Epithelial cell of esophagus (primary cell): ENCODE measurements at places on chromosomes 4 and X.

- no peak for DNase-seq
These were observed 366.8 kb upstream of the FGF13 start for GRCh38 chrX:139078342-139078741.

DNA sequence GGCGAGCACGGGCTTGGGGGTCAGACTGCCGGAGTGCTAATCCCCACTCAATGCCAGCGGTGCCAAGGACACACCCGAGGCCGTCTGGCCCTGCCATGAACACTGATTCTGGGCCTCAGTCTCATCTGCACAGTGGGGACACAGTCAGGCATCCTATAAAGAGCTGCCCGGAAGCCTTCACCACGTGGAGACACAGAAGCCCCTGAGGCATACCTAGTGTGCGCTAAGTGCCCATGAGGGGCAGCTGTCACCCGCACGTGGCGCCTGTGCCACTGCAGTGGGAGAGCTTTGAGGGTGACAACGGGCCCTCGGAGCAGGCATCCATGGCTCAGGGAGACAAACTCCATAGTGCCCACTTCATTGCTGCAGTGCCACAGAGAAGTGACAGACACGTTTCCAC is 86.3 kb downstream of the PHKA2 start:
- DNase-seq = no peak

DNA sequence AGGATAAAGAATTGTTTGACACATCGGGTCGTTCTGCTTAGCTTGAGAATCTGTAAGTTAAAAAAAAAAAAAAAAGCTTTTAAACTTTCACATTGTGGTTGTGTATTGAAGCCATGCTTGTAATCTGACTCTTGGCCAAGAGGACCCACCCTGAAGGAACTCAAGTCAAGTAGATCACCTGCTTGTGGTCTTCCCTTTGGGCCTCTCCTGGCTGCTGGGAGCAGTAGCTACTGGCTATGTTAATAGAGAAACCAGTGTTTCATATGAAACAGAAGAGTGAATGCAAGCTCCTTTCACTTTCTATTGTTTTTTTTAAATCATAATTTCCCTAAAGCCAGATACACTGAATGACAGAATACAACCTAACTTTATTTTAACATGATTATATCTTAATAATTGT is 402.4 kb upstream of the NDST4 start:
- no peak for DNase-seq

- no peak for DNase-seq
These were observed 17.1 kb upstream of the RAI2 start for GRCh38 chrX:17878028-17878670.

GRCh38 chr4:129144755-129145206 is 48.8 kb downstream of the C4orf33 start:
- DNase-seq = no peak

DNA sequence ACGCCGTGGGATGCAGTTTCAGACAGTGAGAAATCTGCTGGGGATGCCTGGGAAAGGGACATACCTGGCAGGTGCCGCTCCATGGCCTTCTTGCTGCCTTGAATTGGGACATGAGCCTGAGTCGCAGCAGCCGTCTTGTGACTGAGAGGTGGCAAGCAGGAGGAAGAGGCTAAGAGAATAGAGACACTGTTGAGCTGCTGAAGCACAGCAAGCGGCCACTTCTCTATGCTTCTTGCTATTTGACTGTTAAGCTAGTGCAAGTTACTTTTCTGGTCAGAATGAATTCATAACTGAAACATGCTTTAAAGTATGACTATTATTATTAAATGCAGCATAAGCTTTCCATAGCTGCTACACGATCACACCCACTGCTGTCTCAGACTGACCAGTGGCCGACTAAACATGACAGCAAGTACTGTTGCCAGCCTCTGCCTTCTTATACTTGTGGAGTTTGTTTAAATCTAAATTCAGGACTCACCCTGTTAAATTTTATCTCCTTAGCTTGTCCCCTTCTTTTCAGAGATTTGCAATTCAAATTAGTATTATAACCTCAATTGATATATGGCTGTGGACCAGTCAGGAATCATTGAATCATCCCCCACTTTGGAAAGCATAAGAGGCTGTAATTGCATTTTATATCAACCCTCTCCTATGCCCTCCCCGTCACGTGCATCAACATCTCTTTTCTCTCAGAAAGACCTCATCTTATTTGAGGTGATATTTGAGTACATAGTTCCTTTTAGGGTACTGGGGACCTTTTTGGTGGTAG is 24.8 kb upstream of the ACSL1 start:
- no peak for DNase-seq

GRCh38 chrX:85992811-85993229 is 54.5 kb downstream of the CHM start:
- peak; percentile 58 for DNase-seq

- DNase-seq = peak; percentile 58
These were observed 70.0 kb upstream of the RAB40AL start for GRCh38 chrX:102866981-102867656.

DNA sequence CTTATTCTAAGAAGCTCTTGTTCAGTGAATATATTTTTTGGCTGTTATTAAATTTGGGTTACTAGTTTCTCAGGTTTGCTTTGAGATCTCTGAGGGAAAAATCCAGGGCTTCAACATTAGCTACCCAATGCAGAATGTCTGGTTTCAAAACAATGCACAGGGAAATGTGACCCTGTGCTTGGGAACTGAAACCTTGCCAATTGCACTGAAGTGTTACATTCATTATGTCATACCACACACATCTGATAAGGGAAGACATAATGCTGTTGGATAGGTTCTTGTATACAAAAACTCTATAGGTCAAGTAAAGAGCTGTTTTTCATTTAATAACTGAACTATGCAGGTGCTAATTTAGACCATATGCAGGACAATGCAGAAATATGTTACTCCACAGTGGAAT is 345.3 kb upstream of the BMP3 start:
- no peak for DNase-seq

GRCh38 chrX:11351375-11352295 is 58.4 kb downstream of the AMELX start:
- DNase-seq = no peak

- DNase-seq = no peak
These were observed 27.3 kb upstream of the CRLF2 start for GRCh38 chrX:1239681-1240142.

- no peak for DNase-seq
These were observed 84.7 kb downstream of the ABCB7 start for GRCh38 chrX:75071334-75071733.

DNA sequence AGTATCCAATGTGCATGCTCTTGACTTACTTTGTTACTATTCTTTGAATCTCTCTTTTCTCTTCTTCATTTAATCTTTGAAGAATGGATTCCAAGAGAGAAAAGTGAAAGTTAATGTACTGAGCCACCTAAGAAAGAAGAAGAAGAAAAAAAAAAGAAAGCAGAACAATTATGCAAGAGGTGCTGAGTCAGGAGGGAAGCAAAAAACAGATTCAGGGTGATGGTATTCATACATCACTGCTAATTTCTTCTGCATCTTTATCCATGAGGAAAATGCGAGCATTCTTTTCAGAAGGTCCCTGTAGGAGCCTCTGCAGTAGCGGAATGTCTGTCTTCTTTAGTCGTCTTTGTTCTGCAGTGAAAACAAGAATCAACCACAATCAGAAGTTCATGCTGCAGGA is 43.9 kb downstream of the RASSF6 start:
- DNase-seq = peak; percentile 58

- no peak for DNase-seq
These were observed 207.7 kb upstream of the SLIT2 start for GRCh38 chr4:20043991-20044390.

DNA sequence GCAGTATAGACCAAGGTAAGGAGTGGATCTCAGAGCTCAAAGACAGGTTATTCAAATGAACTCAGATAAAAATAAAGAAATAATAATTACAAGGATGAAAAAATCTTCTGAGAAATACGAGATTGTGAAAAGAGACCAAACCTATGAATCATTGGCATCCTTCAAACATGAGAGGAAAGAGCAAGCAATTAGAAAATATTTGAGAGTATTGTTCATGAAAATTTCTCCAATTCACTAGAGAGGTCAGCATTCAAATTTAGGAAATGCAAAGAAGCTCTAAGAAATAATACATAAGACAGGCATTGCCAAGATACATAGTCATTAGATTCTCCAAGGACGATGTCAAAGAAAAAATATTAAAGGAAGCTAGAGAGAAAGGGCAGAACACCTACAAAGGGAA is 93.5 kb upstream of the GALNTL6 start:
- no peak for DNase-seq

DNA sequence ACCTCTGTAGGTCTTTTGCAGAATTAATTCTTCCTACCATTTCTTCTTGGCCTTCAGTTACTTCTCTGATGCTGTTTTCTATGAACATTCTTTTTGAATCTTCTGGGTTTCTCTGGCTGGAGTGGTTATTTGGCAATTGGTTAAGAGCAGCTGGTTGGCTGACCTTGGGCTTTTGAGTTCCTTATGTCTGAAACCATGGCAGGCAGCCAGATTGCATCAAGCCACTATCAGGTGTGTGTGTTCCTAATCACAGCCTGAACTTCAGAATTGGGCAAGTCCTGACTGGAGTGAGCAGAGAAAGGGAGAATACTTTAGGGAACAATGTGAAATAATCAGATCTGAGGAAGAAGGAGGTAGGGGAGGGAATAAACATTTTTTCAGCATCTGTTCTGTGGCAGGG is 90.2 kb downstream of the ARHGAP10 start:
- DNase-seq = peak; percentile 98

DNA sequence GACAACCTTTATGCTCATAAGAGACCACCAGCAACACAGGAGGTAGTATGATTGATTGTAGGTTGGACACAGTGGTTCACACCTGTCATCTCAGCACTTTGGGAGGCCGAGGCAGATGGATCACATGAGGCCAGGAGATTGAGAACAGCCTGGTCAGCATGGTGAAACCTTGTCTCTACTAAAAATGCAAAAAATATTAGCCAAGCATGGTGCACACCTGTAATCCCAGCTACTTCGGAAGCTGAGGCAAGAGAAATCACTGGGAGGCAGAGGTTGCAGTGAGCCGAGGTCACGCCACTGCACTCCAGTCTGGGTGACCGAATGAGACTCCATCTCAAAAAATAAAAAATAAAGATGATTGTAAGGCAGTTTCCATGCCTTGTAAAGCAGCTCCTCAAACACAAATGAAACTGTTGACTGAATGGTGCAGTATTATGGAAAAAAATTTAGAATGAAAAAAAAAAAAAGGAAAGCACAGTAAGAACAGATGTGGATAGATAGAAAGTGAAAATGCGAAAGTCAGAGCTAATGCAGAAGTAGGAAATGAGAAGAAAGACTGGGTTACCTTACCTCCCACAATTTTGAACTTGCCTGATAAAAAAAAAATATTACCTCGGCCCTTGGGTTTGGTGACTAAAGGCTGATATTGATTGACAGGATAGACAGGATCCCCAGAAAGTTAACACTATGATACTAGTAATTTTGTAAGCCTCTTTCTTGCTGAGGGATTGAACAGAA is 249.2 kb upstream of the TRAM1L1 start:
- no peak for DNase-seq

DNA sequence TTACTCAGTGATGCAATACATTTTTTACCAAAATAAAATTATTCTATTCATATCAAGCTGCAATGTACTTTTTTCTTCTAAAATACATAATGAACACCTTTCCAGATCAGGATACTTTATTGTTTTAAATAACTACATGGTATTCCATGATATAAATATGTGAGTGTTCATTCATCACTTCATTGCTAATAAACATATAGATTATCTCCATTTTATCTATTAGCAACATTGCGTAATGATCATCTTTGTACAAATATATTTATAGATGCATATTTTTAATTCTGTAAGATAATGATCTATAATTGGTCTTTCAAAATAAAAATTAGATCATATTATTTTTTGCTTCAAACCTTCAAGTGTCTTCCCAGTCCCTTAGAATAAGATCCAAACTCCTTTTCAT is 156.1 kb upstream of the HHIP start:
- DNase-seq = no peak

GRCh38 chrX:74421740-74422352 is 553 bp downstream of the SLC16A2 start:
- DNase-seq = no peak

DNA sequence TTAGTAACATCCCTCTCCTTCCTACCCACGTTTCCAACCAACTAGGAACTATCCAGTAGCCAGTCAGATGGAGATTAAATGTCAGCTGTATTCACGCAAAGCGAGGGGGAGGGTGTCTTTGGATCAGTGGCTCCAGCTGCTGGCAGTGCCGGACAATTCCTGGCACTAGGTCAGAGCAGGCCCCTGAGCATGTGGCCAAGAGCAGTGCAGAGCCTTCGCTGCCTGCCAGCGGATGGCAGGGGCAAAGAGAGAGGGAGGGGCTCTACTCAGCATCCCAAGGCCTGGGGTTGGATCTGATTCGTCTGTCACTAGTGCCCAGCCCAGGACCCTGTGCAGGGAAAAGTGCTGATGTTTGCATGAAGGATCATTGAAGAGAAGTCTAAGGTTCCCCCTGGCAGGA is 28.7 kb upstream of the JAKMIP1 start:
- no peak for DNase-seq

DNA sequence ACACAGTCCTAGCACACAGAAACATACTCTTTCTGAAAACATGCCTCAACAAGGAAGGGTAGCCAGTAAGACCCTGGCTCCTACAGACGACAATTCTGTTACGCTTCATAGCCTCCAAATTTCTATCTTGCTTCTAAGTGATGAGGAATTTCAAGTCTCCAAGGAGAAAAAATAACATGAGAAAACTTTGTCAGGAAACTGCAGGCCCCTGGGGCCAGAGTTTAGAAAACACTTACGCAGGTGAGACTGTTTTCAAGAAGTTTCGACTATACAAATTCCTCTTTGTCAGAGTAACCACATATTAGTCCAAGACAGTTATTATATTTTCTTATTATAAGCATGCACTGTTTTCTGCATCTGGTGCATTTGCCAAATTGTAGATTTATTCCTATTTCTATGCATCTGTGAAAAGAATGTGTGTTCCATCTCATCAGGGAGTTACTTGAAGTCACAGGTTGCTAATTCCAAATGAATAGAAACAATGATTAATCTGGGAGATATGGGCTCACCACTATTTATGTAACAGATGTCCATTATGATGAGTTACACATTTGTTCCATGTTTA is 30.3 kb upstream of the HCCS start:
- no peak for DNase-seq

DNA sequence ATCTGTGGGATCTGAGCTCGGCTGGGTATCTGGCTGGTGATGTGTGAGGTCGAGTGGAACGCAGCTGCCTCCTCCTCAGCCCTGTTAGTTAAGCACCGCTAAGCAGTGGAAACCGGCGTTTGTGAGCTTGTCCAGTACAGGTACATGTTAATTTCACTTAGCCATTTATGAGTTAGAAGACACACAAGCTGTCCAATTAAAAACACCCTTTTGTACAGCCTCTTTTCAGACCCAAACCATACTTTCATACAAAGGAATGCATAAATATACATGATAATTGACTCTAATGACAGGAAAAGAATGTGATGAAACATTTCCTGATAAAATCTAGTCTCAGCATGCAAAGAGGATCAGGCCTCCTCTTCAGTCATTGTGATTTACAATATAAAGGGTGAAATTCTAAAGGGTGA is 163.6 kb upstream of the FAT1 start:
- DNase-seq = peak; percentile 85
